ENCODE measurements at places on chromosomes 16 and 17.

DNA sequence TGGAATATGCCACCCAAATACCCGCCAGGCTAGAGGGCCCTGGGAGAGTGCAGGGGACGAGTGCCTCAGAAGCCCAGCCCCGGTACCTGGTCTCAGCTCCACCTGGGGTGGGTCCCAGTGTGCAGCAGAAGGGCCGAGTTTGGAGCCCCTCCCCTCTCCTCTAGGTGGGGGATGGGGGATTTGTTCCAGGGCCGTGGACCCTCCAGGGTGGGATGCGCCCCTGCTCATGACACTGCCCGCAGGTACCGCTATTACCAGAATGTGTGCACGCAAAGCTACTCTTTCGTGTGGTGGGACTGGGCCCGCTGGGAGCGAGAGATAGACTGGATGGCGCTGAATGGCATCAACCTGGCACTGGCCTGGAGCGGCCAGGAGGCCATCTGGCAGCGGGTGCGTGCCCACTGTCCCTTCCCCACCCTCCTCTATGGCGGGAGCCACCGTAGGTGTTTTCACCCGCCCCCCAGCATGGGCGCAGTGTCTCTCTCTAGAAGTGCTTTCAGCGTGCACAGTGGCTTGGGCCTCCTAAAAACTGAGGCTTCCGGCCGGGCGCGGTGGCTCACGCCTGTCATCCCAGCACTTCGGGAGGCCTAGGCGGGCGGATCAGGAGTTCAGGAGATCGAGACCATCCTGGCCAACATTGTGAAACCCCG, 1.2 kb downstream of the NAGLU start:
- no peak for DNase-seq

DNA sequence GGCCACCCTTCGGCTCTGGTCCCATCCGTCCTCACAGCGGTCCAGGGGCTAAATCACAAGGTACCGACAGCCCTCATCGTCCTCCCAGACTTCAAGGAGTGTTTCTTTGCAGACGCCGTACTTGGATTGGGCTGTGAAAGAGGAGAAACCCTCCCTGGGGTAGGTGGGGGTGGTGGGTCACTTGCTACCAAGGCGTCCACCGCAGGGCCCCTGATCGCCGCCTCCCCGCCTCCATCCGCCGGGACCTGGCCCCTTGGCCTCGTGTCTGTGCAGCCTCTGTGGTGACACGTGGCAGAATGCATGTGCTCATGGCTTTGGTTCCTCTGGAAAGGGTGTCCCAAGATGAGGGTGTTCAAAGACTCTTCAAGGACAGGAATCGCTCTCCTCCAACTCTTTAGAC, 151.4 kb downstream of the BANP start:
- no peak for DNase-seq

DNA sequence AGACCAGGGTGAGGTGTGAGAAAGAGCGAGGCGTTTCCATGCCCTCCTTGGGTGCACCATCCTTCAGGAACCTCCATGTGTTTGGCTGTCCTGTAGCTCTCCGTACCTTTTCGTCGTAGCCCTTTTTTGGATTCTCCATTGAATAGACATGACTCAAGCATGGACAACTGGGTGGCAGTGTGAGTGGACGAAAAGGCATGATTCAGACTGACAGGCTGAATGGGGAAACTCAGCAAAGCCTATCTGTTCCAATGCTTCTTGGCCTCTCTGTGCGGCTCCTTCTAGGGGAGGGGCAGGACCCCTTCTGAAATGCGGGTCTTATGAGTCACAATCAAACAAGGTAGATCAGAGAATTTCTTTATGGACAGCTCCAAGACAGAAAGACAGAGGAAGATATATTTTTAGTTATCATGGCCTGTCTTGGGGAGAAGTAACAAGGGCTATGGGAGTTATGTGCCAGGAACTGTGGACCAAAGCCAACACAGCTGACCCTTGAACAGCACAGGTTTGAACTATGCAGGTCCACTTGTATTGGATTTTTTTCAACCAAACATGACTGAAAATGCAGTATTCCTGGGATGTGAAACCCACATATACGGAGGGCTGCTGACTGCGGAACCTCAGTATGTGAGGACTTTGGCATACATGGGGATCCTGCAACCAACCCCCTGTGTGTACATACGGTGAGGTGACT, 22.9 kb downstream of the ADORA2B start:
- DNase-seq, result no peak

GRCh38 chr16:27951489-27952120, 111.9 kb downstream of the GSG1L start:
- no peak for DNase-seq

DNA sequence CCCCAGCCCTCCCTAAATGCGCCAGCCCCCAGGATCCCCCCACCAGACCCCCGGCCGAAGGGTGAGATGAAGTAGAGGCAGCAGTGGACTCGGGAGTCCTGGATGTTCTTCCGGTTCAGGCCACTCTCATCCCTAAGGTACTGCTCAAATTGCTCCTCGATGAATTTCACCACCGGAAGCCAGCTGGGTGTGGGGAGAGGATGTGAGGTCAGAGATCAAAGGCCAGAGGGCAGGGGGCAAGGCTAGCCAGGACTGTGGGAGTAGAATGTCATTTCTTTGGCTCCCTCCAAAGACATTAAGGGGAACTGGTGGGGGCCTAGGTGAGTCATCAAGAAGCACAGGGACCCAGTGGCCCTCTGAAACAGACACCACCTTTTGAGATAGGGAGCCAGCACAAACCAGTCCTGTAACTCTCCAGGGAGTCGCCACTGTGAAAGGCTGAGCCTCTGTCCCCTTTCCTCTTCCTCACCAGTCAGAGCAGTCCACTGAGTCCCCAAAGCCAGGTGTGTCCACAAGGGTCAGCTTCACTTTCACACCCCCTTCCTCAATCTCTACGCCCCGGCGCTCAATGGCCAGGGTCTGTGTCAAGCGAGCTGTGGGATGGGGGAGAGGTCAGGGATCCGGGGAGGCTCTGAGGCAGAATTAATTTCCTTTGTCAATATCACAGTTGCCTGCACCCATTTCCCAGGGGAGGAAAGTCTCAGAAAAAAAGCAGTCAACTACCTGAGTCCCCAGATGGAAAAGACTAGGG, 895 bp downstream of the SEPTIN1 start:
- no peak for DNase-seq

GRCh38 chr17:38890410-38890746, 20.5 kb downstream of the LASP1 start:
- DNase-seq, result no peak

GRCh38 chr17:9279893-9280292, 258.6 kb downstream of the NTN1 start:
- DNase-seq, result no peak

DNA sequence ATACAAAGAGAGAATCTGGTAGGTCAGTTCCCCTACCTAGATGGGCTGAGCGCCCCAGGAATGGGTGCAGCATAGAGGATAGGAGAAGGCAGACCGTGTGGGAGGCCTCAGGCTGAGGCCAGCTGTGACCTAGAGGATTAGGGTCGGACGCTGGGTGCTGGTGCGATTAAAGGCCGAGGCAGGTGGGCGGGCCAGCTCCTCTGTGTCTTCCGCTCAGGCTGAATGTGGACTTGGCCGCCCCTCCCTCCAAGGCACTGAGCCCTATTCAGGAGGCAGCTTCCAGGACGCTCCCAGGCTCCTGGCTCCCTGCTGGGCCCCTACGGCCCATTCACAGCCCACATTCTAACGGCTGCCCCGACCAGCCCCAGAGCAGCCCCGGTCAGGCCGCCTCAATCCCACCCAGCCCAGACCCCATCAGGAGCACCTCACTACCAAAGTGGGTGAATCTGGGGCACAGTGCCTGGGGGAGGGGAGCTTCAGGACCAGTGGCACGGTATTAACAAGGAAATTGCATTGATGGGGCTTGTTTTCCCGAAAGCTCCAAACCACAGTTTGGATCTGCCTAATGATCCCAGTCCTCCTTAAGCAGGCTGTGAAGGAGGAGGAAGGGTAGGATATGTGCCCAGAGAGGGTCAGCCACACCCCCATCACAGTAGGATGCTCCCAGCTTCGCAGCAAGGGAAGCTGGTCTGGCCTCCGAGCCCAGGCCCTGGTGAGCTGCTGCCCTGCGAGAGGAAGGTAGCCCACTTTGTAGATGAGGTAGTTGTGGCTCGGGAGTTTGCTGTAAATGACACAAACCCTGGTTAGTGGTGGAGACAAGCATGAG, 14.5 kb downstream of the RHBDL3 start:
- no peak for DNase-seq

DNA sequence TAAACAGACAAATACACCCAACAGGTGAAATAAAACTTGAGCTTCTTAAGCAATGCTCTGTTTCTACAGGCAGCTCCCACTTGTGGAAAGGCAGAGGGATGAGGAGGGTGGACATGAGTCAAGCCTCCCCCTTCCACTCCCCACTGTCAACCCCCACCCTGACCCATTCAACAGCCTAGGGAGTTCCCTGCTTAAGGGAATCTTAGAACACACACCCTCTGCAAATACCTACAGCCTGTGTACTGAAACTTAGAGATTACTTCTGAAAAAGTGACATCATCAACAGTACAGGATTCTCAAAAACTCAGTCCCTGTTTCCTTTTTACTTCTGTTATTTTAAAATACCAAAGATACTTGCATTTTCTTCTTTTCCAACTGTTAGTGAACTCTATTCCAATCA, 345.4 kb downstream of the SOX9 start:
- DNase-seq, result no peak

DNA sequence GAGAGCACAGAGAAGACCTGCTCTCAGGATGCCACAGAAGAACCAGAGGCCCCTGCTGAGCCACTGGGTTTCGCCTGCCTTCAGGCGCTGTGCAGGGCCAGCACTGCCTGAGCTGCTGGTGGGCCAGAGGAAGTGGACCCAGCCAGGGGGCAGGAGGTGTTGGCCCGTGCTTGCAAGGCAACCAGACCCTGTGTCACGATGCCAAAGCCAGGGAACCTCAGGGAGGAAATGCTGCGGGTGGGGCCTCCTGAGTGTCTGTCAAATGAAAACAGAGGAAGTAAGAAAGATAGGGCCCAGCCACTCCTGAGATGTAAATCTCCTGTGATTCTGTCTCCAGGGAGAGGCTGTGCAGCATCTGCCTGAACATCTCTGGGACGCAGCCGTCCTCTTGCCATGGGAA, 58.1 kb upstream of the ADORA2B start:
- no peak for DNase-seq

DNA sequence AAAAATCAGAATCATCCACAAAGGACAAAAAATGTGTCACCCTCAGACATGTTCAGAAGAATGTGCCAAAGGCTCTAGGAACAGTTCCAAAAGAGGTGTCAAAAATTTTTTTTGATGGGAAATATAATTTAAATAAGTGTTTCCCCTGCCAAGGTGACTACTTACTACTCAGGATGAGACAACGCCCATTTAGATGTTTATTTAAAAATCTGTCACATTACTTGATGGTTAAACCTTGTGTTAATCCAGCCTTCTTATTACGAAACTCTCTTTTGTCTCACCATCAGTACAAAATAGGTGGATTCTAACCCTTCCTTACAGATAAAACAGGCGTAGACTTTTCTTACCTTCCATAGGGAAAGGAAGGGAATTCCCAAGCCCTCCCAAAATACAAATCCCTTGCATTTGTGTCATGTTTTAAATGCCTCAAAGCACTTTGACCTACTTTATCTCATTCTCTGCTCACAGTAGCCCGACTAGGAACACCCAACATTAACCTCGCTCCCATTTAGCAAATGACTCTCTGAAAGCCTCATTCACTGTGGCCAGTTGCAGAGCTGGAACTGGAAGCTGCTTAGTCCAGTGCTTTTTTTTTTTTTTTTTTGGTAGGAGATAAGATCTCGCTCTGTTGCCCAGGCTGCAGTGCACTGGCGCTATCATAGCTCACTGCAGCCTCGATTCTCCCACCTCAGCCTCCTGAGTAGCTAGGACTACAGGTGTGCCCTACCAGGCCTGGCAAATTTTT, 5.8 kb upstream of the GNA13 start:
- DNase-seq, result no peak

GRCh38 chr17:44307387-44308186, 814 bp upstream of the RUNDC3A start:
- peak; percentile 48 for DNase-seq

- peak; percentile 83 for DNase-seq
Measured at GRCh38 chr17:72338847-72339790, 218.3 kb downstream of the SOX9 start.

GRCh38 chr17:76085066-76085730, 6.2 kb downstream of the ZACN start:
- no peak for DNase-seq

- no peak for DNase-seq
Measured at GRCh38 chr17:34246881-34247280, 8.2 kb upstream of the CCL2 start.

GRCh38 chr16:80717611-80718010, 86.8 kb downstream of the CDYL2 start:
- no peak for DNase-seq

GRCh38 chr16:3235856-3236669, 1.1 kb upstream of the ZNF200 start:
- no peak for DNase-seq

GRCh38 chr16:50096791-50097190, 31.0 kb downstream of the HEATR3 start:
- DNase-seq, result no peak

- DNase-seq, result peak; percentile 49
Measured at GRCh38 chr16:12097523-12098428, 121.2 kb downstream of the SNX29 start.

DNA sequence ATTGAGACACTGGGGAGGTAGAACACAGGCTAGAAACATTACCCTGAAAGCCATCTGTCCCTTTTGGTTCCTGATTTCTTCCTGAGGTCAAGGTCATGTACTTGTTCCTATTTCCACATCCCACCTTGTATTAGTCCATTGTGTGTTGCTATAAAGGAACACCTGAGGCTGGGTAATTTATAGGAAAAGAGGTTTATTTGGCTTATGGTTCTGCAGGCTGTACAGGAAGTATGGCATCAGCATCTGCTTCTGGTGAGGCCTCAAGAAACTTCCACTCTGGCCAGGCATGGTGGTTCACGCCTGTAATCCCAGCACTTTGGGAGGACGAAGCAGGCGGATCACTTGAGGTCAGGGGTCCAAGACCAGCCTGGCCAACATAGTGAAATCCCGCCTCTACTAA, 7.4 kb upstream of the MED9 start:
- no peak for DNase-seq

DNA sequence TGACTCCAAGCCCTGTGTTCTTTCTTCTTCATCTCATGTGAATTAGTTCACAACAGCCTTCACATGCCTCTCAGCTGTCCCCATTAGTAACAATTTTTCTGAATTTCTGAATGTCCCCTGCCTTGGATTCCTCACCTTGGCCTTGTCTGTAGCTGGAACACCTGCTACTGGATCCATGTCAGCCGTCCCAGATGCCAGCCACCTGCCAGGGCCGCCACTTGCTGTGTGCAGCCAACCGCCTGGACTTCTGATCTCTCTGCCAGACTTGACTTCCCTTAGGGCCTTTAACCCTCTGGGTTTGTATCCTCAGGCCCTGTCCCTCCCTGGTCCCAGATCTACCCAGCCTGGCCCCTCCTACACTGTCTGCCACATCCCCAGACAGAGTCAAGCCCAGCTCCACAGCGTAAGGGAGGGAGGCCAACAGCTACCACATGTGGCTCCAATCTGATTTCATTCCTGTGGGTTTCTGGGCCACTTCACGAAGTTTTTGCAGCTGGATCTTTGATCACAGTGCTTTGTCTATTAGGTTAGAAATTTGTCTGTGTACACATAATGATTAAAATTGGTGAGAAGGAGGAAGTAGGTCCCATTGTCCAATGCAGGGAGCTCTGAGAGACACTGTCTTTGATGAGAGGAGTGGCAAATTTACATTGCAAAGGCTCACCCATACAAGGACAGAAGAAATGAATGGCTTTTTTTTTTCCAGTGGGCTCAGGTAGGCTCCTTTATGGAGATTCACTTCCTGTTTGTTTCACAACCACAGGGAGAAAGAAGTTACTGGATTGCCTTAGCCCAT, 15.3 kb downstream of the MPP2 start:
- DNase-seq, result no peak

All from renal pelvis (tissue), 12 donors.